ENCODE measurements at places on chromosomes 4 and X.

DNA sequence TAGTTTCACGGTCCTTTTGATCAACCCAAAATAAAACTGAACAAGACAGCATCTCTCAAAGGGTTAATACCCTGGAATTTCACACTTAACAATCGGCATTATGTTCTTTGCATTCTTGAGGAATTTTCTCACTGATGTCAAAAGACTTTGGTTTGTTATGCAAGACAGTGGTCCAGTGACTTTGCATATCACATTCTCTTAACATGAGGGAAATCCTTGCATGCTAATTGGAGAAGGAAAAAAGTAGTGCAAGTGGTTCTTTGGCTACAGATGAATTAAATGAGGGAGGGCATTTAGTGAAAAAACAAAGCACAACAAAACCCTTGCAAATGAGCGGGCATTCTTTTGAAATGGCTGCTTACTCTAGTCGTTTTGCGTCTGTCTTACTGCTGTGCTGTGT is 105.1 kb upstream of the LIMCH1 start:
- peak; percentile 63 for DNase-seq

GRCh38 chr4:83282049-83282535 is 2.5 kb downstream of the COQ2 start:
- DNase-seq: peak; percentile 80

DNA sequence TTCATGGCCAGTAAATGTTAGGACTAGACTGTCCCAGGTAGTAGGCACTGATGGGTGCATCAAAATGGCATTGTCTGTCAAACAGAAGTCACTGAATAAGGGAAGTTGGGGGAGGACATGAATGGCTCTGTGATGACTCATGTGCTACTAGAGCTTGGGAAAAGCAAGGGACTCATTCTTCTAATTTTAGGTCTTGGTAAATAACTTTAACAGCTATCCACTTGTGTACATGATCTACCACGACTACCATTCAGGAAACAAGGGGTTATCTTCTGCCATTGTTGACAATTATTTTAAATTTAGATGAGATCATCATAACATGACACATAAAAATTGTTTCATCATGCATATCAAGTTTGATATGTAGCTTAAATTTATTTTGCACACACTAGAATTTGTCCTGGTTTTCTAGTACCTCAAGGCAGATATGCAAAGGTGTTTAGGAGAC is 6.3 kb downstream of the AREG start:
- peak; percentile 81 for DNase-seq

DNA sequence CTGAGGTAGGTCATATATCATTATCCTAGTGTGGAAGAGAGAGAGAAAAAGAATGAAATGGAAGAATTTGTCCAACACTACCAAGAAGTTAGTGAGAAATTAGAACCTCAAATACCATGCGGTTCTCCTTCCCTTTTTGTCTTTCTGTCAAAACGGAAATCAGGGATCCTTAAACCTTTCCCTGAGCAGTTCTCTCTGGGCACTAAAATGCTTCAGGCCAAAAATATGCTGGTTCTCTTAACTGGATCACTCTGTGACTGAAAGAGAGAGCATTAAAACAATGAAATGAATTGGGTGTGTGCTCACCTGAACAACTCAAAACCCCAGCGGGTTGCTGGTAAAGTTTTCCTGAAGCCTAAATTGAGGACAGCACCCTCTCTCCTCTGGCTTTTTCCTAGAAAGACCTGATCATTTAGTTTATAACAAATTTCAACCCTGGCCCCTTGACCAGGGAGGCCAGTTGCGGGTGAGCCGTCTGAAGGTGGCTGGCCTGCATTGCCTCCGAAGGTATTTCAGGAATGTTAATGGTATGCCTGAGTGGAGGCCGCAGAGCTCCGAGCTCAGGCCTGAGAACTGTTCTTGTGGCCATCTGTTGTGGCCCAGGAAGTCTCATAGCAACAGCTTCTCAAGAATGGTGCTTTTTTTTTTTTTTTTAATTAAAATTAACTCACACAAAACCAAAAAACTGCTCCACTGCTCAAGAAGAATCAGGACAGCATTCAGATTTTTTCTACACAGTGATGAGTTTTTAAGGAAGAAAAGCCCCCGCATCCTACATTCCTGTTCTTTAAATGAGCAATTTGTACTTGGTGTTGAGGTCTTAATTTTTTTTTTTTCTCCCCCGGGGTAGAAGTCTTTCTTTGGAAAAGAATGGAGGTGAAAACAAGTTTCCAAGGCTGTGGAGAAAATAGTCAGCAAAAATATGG is 155.1 kb downstream of the SHROOM3 start:
- DNase-seq: peak; percentile 93

DNA sequence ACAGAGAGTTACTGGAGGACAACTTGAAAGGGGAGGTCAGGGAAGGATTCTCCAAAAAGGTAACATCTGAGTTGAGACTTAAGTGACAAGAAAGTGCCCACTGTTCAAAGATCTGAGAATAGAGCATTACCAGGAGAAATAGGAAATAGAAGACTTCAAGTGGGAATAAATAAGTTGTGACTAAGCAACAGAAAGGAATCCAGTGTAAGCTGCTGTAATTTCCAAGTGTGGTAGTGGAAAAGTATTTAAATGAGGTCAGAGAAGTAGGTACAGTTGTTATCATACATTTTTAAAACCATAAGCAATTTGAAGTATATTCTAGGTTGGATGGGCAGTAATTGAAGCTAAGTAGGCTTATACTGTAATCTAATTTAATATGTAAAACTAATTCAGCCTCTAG is 211.9 kb downstream of the FBXO8 start:
- peak; percentile 31 for DNase-seq

DNA sequence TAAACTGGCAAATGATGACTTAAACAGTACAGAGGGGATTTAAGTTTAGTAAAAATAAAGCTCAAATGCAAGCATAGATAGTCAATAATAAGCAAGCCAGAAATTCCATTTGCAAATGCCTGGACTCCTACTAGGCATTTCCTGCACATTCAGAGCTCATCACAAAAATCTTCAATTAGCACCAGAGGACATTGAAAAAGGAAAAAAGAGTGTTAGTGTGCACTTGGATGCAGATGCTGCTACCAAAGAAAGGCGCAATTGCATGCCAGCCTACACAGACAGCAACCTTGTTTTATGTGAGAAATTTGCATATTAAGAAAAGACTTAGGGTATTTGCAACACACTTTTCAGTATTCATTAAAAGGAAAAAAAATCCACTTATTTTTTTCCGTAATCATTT is 282.1 kb downstream of the GRIA2 start:
- no peak for DNase-seq

- no peak for DNase-seq
Observed at GRCh38 chrX:74340051-74340450, 36.1 kb downstream of the ZCCHC13 start.

DNA sequence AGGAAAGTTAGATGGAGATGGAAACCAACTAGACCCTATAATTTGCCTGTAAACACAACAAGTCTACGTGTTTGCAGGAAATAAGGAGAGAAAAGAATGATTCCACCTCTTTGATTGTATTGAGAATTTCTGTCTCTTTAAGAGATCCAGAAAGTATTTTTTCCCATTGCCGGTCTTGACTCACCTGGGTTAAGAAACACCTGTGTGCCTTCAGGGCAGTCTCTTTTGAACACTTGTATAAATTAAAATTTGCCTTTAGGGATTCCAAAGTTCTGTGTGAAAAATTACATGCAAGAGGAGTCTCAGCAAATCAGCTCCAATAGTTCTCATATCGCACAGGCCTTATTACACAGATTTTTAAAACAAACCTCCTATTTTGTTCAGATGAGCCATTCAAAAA is 46.0 kb upstream of the SMAD1 start:
- no peak for DNase-seq

GRCh38 chrX:107154787-107155620 is 36.4 kb upstream of the RBM41 start:
- DNase-seq: peak; percentile 0

GRCh38 chrX:98141466-98141865 is 1257.8 kb downstream of the RPA4 start:
- DNase-seq: no peak

- peak; percentile 69 for DNase-seq
Observed at GRCh38 chr4:105715692-105716278, 7.2 kb downstream of the GSTCD start.

DNA sequence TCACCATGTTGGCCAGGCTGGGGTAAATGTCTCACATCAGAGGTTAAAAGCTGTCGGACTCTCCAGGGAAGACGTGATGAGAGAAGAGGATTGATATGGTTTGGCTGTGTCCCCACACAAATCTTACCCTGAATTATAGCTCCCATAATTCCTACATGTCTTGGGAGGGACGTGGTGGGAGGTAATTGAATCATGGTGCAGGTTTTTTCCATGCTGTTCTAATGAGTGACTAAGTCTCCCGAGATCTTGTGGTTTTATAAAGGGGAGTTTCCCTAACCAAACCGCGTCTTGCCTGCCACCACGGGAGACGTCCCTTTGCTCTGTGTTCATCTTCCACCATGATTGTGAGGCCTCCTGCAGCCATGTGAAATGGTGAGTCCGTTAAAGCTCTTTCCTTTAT is 64.4 kb downstream of the ASMT start:
- no peak for DNase-seq

DNA sequence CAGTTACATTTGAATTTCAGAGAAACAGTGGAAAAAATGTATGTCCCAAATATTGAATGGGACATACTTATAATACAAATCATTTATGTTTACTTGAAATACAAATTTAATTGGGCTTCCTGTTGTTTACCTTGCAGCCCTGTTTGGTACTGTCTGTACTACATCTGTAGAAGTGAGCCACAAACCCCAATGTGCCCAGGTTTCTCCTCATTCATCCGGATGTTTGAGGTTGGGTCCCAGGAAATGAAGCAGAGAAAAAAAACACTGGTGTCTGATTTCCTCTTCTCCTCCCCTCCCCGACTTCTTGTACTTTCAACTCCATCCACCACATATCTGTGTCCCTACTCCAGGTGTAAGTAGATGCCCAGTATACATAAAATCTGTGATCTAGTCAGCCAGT is 27.1 kb upstream of the SCRG1 start:
- no peak for DNase-seq

- no peak for DNase-seq
Observed at GRCh38 chr4:87405211-87405820, 14.3 kb upstream of the HSD17B11 start.

GRCh38 chr4:30399476-30399875 is 320.7 kb upstream of the PCDH7 start:
- DNase-seq: no peak

- DNase-seq: peak; percentile 42
Observed at GRCh38 chr4:108783665-108784463, 21.0 kb upstream of the ETNPPL start.
